ENCODE measurements at places on chromosomes 2 and 18.

DNA sequence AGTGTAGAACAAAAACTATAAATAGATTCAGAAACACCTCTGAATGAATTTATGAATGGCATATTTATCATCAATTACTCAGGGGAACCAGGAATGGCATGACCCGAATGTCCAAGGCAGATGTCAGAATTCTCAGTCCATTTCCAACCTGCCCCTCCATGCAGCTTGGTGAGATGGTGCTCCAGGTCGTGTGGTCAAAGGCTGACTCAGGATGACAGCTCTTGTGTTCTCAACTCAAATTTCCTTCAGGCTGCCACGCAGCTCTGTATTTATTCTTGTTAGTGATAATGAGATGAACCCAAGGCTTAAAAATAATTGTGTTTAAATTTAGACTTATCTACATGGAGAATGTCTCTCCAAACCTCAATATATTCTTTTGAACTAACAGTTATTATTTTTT lies 146.9 kb downstream of the METTL4 start:
- DNase-seq = no peak

- no peak for DNase-seq
These were observed 24.7 kb upstream of the NAGK start for GRCh38 chr2:71043531-71044407.

DNA sequence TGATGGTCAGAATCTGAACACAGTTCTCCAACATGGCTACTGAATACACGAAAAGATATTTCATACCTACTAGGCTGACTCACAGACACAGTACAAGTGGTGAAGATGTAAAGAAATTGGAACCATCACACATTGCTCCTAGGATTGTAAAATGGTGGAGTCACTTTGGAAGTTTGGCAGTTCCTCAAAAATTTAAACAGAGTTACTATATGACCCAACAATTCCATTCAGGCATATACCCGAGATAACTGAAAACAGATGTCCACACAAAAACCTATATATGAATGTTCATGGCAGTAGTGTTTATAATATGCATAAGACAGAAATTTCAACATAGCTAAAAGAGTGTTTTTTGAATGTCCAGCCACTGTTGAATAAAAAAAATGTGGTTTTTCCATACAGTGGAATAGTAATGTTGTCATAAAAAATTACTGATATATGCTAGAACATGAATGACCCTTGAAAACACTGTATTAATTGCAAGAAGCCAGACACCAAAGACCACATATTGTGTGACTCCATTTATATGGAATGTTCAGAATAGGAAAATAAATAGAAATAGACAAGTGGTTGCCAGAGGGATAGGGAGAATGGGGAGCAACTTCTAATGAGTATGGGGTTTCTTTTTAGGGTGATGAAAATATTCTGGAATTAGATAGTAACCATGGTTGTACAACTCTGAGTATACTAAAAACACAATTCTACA lies 10.1 kb downstream of the RMP24 start:
- DNase-seq = no peak

- no peak for DNase-seq
These were observed 50.1 kb upstream of the TMEM17 start for GRCh38 chr2:62556086-62556485.

DNA sequence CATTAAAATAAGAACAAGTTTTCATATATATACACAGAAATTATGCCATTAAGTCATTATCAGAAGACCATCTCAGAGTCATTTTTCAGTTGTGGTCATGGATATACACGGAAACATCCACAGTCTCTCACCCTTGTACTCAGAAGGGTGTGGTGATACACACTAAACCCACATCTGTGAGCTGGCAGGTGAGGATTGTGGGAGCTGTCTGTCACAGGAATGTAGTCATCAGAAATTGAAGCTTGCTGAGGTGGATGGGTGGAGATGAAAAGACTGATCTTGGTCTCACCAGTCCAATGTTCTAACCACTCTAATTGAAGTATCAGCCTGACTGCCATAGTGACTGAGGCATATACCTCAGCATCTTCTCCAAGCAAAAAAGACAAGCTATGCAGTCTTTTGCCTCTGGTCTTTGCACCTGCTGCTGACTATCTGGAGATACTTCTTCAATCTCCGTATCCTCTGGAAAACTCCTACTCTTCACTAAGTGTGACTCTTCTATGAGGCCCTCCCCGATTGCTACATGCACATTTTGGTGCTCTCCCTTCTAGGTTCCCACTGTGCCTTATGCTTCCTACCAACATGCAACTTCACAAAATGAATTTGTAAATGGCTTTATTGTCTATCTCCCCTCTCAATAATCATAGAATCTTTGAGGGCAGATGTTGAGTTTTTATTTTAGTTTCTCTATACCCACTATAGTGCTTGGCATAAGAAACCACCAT lies 232.8 kb downstream of the DYM start:
- peak; percentile 7 for DNase-seq

GRCh38 chr18:56807901-56808300 lies 156.7 kb downstream of the WDR7 start:
- DNase-seq = no peak

DNA sequence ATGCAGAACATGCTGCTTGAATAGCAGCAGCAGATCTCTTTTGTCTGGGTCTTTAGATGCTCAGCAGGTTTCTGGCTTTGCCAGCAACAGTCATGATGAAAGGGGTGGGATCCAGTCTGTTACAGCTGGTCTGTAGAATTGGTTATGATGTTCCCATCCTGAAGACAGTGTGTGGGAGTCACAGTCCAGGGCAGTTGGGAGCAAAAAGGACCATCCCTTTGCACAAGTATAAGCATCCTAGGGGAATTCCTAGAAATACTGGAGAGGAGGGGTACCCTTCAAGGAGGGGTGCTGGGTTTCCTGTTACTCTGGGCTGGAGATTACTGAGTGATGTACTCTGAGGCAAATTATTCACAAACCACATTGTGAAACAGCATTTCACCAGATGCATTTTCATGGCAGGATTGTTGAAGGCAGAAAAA lies 119.9 kb upstream of the RND3 start:
- no peak for DNase-seq

- no peak for DNase-seq
These were observed 88.9 kb downstream of the SOWAHC start for GRCh38 chr2:109703077-109703476.

GRCh38 chr18:51617167-51617566 lies 419.7 kb upstream of the MEX3C start:
- no peak for DNase-seq

GRCh38 chr2:213818436-213818835 lies 534.2 kb downstream of the SPAG16 start:
- DNase-seq = no peak

DNA sequence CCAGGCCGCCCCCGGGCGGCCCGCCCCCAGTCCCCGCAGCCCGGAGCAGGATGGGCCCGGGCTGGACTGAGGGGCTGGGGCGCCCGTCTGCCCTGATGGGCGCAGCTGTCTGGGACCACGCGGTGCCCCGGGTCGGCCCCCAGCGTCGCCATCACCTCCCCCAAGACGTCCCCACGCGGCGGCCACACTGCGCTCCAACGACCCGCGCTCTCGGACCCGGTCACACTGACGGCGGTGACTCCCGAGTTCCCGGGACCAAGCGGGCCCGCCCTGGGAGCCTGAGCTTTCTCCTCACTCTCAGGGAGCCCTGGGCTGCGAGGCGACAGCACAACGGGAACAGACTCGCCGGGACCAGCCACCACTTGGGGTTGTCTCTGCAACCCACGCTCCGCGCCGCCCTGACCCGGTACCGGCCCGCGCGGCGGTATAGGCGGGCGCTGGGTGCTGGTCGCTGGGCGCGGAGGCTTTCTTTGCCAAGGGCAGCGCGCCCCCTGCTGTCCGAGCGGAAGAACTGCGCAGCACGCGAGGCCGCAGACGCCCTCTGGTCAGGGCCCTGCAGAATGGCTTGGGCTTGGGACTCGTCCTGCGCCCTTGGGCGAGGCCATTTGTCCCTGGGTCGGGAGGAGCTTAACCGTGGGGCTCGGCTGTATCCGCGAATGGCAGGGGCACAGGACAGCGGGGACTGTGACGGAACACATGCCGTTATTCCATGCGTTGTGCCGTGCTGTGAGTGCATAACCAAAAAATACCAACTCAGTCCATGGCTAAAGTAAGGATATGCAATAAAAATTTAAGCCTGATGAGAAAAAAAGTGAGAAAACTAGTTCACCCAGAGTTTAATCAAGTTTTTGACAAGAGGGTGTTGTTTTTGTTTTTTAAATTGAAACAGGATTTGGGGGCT lies 54.8 kb upstream of the ANKRD62 start:
- DNase-seq = peak; percentile 72

GRCh38 chr2:56811401-56811800 lies 627.6 kb downstream of the CCDC85A start:
- DNase-seq = no peak

DNA sequence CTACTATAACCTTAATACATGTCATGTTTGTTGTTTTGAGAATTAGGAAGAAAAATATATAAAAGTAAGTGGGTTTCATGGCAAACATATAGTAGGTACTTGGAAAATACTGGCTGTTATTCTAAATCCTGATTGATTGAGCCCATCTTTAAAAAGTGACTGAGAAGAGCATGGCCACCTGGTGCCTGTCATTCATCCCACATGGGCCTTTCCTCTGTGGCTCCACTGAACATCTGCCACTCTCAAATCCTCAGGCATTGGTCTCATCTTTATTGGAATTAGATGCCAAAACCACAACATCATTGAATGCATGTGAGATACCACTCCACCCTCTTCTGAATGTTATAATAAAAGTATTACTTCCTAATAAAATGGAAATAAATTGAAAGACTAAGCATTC lies 101.6 kb upstream of the TTN start:
- no peak for DNase-seq

DNA sequence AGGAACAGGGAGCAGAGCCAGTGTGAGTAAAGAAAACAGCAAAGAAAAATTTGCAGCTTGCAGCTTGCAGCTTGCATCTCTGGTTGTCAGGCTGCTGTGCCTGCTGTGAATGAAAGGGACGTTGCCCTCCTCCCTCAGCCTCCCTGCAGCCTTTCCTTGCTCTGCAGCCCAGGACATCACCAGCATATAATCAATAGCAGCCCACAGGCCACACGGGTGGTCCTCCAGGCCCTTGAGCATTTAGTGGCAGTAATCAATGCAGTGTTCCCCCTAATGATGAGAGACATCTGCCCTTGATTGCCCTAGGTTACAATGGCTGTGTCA lies 122.2 kb upstream of the TACR1 start:
- DNase-seq = no peak

GRCh38 chr2:20604401-20604911 lies 46.4 kb downstream of the HS1BP3 start:
- DNase-seq = no peak

GRCh38 chr2:237662671-237663093 lies 35.3 kb downstream of the LRRFIP1 start:
- DNase-seq = no peak

DNA sequence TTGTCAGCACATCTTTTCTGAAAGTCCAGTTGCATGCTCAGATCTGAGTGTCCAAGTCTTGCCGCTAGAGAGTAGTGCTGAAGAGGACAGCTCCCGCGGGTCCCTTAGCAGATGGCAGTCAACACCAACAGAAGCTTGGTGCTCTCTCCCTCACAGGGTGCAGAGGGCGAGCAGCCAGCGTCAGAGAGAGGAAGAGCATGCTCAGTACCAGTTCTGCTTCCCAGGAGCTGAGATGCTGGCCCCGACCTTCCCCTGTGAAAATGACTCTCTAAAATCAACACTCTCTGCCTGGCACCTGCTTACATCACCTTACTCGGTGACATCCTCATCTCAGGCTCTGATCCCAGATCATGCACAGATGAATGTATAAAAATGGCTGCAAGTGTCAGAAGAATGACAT lies 86.0 kb upstream of the TWIST2 start:
- DNase-seq = no peak

DNA sequence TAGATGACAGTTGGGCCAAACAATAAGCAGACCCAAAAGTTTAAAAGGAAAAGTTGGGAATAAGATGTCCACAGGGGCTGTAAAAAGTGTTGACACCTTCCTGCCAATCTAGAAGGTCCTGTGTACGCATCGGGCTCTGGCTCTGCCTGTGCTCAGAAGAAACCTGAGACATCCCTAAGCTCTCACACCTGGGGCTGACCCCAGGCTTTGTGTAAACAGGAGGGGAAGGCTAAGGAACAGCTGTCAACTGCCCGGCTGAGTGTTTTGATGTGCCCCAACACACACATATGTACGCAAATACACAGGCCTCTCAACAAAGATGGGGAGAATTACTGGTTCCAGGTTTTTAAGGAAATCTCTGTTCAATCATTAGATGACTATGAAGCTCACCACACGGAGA lies 59.5 kb downstream of the TMEM131 start:
- no peak for DNase-seq

GRCh38 chr18:6729247-6730091 lies at the start of gene ARHGAP28:
TSS of gene ARHGAP28 (plus strand) at chr18:6729716. CDS start at chr18:6729822, 106 bp downstream.
- no peak for DNase-seq
